Stimulated activated CD8-positive, alpha-beta memory T cell treated with anti-CD3 and anti-CD28 coated beads, Interleukin-4, amount 100 ng/mL, for 48 hours (primary cell): ENCODE measurements at places on chromosomes 7 and 10.

DNA sequence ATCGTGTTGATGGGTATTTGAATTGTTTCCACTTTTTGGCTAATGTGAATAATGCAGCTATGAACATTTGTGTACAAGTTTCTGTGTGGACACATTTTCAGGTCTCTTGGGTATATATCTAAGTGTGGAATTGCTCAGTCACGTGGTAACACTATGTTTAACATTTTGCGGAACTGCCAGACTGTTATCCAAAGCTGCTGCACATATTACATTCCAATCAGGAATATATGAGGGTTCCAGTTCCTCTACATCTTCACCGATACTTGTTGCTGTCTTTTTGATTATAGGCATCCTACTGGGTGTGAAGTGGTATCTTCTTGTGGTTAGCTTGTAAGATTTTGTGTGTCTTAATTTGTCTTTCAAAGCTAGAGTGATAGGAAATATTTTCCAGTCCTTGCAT lies 6.8 kb downstream of the PTPN12 start:
- no peak for DNase-seq

DNA sequence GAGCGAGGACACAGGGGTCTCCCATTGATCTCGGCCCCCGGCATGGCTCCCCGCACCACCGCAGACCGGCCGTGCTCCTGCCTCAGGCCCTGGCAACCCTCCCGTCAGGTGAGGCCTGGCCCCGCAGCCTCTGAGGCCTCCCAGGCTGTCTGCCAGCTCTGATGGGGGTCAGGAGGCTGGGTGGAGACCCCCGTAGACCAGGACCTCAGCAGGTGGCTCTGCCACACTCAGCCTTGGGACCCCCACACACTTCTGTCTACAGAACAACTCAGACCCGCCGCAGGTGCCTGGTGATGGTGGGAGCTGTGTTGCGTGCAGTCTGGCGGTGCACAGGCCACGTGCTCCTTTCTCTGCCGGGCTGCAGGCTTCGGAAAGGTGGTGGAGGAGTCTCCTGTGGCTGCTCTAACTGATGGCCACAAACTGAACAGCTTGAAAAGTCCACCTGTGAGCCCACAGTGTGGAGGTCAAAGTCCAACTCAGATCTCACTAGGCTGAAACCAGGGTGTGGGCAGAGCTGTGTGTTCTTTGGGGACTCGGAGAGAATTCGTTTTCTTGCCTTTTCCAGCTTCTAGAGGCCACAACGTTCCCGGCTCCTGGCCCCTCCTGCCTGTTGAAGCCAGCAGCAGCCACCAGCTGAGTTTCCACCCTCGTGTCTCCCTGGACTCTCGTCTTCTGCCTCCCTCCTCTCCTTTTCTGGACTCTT lies 62.5 kb downstream of the PWWP2B start:
- DNase-seq = no peak

GRCh38 chr10:8194050-8194449 lies 139.6 kb downstream of the GATA3 start:
- no peak for DNase-seq

- peak; percentile 81 for DNase-seq
These were observed 83.9 kb upstream of the PDLIM1 start for GRCh38 chr10:95374597-95375209.

GRCh38 chr10:26837139-26837538 lies 23.6 kb downstream of the ABI1 start:
- DNase-seq = no peak

- DNase-seq = no peak
These were observed 87.7 kb downstream of the CUBN start for GRCh38 chr10:17041626-17042520.

DNA sequence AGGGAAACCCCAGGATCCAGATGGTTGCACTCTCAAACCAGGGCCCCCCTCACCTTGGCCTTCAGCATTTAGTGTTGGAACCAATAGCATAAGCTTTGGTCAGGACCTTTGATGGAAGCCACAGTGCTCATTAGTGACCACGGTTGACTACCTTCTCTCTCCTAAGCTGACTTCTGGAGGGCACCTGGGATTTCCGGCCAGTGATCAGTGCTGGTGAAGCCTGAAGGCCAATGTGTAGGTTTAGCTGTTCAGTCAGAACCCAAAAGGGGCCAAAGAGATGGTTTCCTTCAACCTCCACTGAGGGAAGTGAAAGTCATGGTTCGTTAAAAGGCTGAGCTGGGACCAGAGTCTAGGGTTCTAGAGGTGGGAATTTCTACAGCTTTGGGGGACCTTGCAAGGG lies 46.4 kb downstream of the TCF7L2 start:
- no peak for DNase-seq

- no peak for DNase-seq
These were observed 8.0 kb upstream of the CHST15 start for GRCh38 chr10:124101351-124101750.

GRCh38 chr7:151104411-151105235 lies 18.3 kb downstream of the AGAP3 start:
- no peak for DNase-seq

DNA sequence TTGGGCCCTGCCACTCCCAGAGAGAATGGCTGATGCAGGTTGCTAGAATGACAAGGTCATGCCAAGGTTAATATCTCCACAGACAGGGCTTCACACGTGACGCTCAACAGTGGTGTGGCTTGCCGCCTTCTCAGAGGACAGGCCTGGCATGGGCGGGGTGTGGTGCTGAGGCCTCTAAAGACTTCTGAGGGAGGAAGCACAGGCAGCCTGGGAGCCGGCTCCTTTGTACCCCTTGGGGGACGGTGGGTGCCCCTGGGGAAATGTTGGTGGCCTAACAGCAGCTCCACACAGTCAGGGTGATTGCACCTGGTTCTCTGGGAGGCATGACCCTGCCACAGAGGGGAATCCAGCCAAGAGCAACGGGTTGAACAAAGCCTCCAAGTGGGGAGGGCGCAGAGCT lies 115.1 kb downstream of the PKD1L1 start:
- no peak for DNase-seq

DNA sequence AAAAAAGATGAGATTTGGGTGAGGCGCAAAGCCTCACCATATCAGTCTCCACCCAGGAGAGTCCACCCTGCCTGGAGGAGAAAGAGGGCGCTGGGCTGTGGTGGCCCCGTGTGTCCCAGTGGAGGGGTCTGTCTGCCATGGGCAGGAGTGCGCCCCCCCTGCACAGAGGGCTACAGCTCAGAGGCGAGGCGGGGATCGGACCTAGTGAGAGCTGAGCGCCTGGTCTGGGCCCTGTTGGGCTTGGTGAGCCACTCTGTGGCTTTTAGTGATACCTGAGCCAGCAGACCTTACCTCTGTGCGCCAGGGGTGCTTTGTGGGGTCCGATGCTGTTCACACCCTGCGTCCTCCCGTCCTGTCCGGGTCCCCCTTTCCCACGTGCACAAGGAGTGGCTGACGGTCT lies 25.9 kb upstream of the GNA12 start:
- no peak for DNase-seq

- DNase-seq = no peak
These were observed 93.0 kb upstream of the SORCS3 start for GRCh38 chr10:104548090-104548489.

GRCh38 chr7:124603066-124603465 lies 162.5 kb downstream of the GPR37 start:
- no peak for DNase-seq

DNA sequence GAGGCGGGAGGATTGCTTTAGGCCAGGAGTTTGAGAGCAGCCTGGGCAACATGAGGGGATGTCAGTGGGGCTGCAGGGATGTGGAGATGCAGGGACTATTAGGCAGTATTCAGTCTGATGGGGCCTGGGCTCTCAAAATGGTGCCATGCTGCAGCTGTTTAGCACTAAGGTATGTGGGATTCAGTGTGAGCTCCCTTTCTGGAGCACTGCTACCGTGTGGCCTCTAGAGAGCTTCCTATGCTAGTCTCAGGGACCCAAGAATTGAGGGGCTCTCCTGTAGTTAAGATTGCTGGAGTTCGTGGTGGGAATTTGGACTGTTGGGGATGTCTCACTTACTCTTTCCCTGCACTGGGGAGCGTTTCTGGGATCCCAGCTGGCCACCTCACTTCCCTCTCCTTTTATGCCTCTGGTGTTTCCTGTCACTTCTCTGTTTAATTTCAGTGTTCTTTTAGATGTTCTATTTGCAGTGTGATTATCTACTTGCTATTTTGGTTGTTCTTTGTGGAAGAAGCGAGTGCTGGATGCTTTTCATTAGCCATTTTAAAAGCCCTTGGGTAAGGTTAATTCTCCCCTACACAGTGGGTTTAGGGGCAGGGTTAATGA lies 23.4 kb downstream of the LSMEM1 start:
- no peak for DNase-seq

DNA sequence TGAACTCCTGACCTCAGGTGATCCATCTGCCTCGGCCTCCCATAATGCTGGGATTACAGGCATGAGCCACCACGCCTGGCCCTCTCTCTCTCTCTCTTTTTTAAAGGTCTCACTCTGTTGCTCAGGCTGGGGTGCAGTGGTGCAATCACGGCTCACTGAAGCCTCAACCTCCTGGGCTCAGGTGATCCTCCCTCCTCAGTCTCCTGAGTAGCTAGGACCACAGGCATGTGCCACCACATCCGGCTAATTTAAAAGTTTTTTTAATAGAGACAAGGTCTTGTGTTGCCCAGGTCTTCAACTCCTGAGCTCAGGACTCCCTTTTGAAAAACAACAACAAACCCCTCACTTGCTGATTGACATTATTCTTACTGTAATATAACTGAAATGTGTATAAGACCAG lies 11.6 kb downstream of the PALD1 start:
- DNase-seq = no peak

DNA sequence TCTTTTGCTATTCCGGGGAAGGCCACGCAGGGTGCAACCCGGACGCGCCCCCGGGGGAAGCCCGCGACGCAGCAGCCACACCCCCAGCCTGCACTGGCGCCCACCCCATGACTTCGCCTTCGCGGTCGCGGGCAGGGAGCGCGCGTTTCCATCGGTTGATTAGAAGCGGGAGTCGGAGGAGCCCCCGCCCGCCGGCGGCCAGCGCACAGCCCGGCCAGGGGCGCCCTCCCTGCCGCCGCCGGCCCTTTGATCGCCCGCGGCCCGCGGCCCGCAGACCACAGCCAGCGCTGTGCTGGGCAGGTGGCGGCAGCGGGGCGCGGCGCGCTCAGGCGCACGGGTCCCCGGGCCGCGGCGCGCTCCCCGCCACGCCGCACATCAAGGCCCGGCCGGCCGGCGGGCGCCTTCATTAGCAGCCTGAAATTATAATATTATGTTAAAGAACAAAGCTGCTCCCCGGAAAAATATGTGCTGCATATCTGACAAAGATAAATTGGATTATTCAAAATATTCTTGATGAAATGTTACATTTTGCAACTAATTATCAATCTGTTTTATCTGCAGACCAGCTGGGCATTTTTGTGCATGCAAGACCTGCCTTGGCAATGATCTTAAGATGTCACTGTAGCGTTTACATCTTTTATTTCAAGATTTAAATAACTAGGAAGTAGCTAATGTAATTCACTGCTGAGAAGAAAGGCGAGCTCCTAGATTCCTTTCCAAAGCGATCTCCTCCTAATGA lies 160.7 kb upstream of the MKI67 start:
- no peak for DNase-seq

GRCh38 chr7:69843653-69844052 lies 245.4 kb downstream of the AUTS2 start:
- DNase-seq = no peak

GRCh38 chr7:93923942-93924341 lies 2.4 kb downstream of the GNG11 start:
- no peak for DNase-seq

DNA sequence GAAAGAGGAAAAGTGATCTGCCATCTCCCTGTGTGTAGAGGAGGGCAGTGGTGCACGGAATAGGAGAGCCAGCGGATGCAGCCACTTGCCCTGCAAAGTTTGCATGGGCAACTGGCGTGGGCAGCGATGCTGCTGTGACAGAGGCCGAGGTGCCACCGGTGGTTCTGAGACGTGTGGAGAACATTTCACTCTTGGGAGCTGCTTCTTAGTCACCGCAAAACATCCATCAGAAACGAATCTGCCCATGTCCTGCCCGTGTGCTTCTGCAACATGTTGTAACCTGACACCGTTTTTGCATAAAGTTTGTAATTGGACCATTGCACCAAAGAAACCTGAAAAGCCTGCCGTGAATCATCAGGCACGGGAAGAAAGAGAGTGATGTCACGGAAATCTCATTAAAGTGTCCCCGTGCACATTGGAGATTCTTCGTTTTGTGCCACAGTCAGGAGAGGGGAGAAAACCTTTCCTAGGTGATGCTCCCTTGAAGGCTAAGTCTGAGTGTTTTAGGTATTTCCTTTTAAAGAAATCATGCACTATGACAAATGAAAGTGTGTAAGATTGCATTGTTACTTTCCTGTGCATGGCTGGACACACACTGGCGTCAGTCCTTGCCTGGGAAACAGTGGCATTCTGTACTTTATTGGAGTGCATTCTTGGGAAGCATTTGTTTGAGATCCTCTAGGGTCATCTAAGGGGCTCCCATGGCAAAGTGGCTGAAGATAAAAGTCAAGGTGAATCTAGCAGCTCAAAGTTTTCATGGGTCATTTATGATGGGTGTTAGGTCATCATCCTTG lies 302.6 kb downstream of the KLF6 start:
- DNase-seq = no peak

GRCh38 chr10:70601746-70602145 lies 795 bp downstream of the PRF1 start:
- DNase-seq = no peak

- DNase-seq = peak; percentile 79
These were observed 81.8 kb upstream of the FAM204A start for GRCh38 chr10:118423800-118424442.

DNA sequence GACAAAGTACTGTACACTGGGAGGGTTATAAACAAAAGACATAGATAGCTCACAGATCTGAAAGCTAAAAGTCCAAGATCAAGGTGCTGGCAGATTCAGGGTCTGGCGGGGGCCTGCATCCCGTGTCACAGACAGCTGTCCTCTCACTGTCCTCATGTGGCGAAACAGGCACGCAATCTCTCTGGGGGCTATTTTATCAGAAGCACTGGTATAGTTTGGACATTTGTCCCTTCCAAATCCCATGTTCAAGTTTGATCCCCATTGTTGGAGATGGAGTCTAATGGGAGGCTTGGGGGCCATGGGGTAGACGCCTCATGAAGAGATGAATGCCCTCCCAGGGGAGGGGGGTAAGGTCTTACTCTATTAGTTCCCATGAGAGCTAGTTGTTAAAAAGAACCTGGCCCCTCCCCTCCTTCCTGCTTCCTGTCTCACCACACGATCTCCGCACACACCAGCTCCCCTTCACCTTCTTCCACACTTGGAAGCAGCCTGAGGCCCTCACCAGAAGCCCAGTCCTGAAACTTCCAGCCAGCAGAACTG lies 72.5 kb upstream of the UCN3 start:
- DNase-seq = no peak

- no peak for DNase-seq
These were observed 31.4 kb downstream of the FIGNL1 start for GRCh38 chr7:50418526-50419290.

- no peak for DNase-seq
These were observed at the start of gene PON1 for GRCh38 chr7:95324431-95324830. Gene PON1 (minus strand): TSS chr7:95324532. CDS start chr7:95324475, 57 bp downstream.
